Stimulated activated CD8-positive, alpha-beta memory T cell treated with anti-CD3 and anti-CD28 coated beads, Interleukin-15, amount 100 ng/mL, for 24 hours (primary cell): ENCODE measurements at places on chromosomes 3 and 15.
A peak's percentile ranks its signal among the peaks of the same experiment; 100 is the strongest.

DNA sequence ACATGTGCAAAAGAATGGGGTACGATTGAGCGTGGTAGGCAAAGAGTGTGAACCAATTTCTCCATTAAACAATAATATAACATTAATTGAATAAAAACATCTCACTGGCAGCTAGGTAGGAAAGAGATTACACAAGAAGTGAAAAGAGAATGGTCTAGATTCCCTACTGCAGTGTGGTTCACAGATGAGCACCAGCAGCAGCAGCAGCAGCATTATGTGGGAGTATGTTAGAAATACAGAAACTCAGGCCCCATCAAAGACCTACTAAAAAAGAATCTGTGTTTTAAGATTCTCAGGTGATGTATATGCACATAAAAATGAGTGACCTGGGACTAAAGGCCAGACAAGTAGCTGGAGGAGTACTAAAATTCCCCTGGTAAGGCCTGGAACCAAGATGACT lies 118.2 kb downstream of the ADAM10 start:
- no peak for DNase-seq

DNA sequence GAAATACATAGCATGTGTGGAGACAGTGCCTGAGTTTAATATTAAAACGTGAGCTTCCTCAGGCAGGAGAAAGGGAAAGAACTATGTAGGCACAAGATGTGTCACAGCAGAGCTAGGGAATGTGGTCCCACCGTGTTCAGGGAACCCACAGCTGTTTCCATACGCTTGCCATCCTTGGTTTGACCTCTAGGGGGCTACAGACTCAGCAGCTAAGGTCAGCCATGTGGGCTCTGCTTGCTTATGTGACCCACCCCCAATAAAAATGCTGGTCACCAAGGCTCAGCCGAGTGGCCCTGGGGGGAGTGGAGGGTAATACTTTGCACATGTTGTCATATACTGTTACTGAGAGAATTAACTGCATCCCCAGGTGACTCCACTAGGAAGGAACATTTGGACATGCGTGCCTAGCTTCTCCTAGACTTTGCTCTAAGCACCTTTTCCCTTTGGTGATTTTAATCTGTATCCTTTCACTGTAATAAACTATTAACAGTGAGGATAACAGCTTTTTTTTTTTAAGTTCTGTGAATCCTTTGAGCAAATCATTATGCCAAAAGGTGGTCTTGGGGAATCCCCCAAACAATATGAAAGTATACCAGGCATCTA lies 3.3 kb downstream of the TUBGCP5 start:
- DNase-seq, result no peak

DNA sequence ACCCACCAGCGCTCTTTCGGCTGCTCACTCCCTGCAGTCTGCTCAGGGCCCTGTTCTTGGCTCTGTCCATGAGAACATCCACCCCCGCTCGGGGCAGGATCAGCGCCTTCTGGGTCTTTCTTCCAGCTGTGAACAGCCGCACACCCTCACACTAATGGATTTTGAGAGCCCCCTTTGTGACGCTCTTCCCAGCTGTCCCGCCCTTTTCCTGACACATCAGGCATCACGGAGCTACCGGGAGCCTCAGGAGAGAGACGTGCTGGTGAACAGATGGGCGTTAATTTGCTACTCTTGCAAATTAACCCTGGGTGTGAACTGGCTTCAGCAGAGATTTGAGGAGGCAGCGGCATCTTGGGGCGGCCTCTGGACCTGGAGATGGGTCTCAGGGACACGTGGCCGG lies 113.0 kb downstream of the TMEM266 start:
- no peak for DNase-seq

DNA sequence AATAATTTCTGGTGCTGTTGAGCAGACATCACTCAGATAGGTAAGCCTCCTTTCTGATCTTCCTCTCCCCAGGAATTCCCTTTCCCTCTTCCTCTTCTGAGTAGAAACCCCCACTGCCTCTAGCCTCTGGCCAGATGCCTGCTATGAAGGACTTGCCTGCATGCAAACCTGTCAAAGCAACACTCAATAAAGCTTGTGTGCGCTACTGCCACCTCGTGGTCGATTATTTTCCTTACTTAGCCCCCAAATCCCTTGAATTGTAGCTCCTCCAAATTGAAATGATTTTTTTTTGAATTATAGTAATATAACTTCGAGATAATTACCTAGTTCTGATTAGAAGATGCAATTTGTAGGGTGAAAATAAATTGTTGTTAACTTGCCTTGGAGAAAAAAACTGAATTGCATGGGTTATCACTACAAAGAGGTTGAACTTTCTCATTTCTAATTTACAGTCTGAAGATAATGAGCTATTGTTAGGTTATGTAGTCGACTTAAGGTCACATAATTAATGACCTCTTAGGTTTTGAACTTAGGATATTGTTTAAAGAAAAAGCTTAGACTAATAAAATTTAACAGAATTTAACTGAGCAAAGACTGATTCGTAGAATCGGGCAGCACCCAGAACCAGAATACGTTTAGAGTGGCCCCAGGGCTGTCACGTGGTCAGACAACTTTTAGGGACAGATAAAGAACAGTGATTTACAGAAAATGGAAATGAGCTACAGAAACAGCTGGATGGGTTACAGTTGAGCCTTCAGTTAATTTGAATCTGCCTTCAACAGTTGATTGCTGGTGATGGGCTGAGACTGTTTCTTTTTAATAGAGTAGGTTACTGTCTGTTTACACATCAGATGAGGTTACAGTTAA lies 269.3 kb downstream of the ARPP21 start:
- peak; percentile 7 for DNase-seq

GRCh38 chr3:190435618-190436017 lies 14.1 kb downstream of the TMEM207 start:
- no peak for DNase-seq

- no peak for DNase-seq
Observed at GRCh38 chr3:128335621-128336296, 130.9 kb downstream of the DNAJB8 start.

GRCh38 chr15:92810418-92811138 lies 89.5 kb upstream of the CHD2 start:
- no peak for DNase-seq

- no peak for DNase-seq
Observed at GRCh38 chr3:186841620-186842019, 890 bp upstream of the ADIPOQ start.

DNA sequence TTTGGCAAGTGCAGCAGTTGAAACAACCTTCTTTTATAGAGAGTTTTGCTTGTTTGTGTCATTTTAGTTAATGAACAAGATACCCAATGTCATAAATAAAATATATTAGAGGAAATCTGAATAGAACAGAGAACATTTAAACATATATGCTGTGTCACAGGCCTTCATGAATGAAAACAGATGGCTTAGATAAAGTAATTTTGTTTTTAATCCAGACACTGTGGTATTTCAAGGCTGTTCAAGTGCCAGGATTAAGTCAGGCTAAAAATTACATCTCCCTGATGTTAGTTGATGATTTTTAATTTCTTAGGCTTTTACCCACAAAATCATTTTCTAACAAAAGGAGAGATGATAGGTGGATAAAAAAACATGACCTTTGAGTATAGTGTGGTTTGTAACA lies 4.9 kb upstream of the ACKR4 start:
- DNase-seq, result no peak

DNA sequence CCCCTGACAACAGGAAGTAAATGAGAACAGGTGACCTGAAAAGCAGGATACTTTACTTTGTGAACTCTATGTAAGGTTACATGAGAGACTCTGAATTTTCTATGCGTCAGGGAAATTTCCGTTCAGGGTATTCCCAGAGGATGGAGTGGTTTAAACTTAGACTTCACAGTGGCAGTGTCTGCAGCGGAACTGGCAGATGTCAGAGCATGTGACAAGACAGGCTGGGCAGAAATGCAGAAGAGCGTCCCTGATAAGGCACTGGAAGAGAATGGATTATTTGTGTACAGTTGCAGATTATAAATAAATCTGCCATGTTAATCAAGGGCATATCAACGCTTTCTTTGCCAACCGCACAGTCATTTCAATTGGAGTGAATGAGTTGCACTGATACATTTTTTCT lies 598.4 kb upstream of the ZNF717 start:
- DNase-seq, result no peak

DNA sequence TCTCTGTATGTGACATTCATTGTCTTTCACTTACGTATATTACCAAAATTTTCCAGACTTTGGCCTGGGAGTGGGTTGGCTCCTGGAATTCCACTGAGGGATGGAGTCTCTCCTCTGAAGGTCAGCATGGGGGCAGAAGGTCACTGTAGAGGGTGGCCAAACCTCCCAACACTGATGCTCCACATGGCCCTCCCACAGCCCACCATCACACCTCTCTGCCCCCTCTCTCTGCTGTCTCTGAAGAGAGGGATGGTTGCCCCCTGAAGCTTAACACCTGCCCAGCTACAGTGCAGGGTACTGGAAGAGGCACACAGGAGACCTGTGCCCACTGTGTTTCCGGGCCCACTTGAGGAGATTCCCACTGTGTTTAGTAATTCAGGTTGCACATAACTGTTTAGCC lies 52.2 kb downstream of the CMTM6 start:
- no peak for DNase-seq

GRCh38 chr3:108818404-108818803 lies 4.2 kb upstream of the TRAT1 start:
- DNase-seq, result no peak

GRCh38 chr15:56817321-56818080 lies 84.2 kb upstream of the ZNF280D start:
- no peak for DNase-seq

DNA sequence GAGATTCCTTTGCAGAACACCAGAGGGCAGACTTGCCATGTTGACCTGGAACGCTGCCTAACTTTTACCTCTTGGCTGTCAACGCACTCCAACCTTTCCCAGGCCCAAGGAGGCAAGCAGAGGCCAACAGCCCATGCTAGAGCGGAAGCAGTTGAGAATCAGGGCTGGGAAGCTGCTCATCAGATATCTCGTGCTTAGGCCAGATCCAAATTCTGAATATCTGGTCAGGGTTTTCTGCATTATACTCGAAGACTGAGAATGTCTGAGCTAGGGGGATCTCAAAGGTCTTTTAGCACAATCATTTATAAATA lies 2.5 kb downstream of the XIRP1 start:
- no peak for DNase-seq

GRCh38 chr3:33746416-33747116 lies 28.5 kb upstream of the CLASP2 start:
- no peak for DNase-seq

DNA sequence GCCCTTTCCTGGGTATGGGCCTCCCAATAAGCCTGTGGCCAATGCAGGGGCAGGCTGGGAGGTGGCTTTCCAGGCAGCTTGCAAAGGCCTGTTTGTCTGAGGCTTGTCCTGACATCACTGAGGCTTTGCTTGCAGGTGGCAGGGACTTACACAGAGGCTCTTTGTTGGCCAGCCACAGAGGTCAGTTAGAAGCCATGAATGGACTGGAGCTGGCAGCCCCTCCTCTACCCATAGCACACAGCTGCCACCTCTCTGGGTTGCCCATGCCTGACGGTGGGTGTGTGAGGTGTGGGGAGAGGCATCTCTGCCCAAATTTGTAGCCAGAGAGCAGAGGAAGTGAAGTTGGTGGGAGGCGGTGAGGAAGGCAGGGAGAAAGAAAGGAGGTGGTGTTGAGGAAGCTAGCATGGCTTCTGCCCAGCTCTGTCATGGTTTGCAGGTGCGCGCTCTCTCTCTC lies 17.1 kb downstream of the LIMD1 start:
- DNase-seq, result no peak

GRCh38 chr15:71261909-71262308 lies 146.6 kb downstream of the THSD4 start:
- DNase-seq, result no peak

DNA sequence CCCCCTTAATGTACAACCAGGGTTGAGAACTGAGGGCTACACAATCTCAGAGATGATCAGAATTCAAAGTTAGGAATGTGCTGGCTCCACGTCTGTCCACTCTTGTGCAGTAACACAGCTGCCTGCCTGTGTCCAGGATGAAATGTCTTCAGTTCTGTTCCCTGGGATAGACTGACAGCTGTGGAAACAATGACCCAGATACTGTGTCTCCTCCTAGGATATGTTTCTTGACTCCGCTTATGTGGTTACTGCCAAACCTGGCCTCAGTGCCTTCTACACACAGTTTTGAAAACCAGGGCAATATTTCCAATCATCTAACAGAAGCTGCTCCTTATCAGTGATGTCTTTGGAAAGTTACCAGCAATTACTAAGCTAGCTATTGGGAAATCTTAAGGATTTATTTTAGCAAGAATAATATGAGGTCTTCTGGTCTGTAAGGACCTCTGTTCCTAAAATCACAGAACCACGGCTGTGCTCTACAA lies 67.6 kb downstream of the NOX5 start:
- no peak for DNase-seq

DNA sequence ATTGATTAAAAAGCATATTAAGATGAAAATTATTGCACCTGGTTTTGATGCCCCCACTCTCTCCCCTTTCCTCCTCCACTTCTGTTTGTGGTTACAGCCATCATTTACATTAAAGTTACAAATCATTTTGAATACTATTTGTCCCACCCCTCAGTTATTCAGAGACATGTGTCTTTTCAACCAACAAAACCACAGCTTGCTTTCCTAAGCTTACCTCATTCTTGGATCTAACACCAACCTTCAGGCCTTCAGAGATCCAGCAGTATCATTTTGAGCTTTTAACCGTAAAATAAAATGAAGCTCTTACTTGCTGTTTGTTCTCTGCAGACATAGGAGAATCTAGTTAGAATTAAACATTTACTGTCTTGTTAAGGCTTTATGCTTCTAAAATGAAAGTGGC lies 4.7 kb downstream of the PXYLP1 start:
- no peak for DNase-seq

DNA sequence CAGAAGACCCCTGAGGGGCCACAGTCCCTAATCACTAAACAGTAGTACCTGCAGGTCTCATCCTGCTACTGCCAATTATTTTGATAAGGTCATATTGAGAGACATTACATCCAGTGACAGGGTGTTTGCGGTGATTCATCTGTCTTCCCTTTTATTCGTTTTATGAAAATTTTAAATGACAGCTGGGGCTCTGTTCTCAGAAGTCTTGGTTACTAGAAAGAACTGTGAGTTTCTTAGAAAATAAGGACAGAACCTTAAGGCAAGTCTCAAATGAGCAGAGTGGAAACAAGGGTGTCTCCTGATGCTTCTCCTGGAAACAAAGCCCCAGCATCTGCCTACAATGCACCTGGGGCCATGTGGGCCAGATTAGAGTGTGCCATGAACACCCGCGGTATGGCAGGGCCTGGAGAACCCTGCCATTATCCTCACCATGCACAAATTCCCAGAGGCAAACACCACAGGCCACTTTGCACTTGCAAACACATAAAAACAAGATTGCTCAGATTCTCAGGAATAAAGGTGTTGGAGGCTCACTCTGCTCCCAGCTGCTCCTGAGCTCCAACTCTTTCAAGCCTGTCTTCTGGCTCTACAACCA lies 66.3 kb upstream of the IQSEC1 start:
- DNase-seq, result no peak

GRCh38 chr3:42692667-42693529 lies 7.6 kb downstream of the KLHL40 start:
- no peak for DNase-seq
